ENCODE measurements at places on chromosomes 12 and 14. TPM values are rescaled to one million over a fixed set of nuclear protein-coding genes. Genes with fewer than 3 reads are reported as not detected.

GRCh38 chr12:43052441-43052840 is 462.9 kb upstream of the PRICKLE1 start:
- DNase-seq, result no peak

BMP4 gene
- total RNA-seq, result 6.8 TPM

- peak; percentile 93 for DNase-seq
These were observed 109.4 kb downstream of the ARF6 start for GRCh38 chr14:50001999-50002925.

DNA sequence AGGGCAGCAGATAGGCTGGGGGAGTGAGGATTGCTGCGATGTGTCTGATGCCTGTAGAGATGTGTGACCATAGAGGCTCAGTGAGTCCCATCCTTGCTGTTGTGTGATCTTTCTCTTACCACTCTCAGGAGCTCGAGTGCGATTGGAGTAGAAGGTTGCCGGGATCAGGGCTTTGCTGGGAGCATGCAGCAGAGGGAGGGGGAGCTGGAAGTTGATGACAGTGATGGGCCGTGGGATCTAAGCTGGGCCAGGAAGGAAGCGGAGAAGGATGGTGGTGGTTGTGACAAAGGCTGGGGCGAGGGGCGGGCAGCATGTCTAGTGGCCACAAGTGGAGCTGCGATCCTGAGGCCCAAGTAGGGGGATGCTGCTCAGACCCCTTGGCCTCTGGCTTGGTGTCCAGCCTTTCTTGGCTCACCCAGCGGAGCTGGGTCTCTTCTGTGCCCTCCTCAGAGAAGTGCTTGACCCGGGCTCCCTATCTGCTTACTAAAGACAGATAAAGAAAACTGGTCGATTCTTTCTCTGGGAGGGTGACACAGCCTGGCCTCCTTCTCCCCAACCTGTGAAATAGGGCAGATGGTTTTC is 66.2 kb downstream of the PRMT8 start:
- no peak for DNase-seq

TEX52 gene
- total RNA-seq, result not detected

- DNase-seq, result no peak
These were observed 9.9 kb downstream of the HELB start for GRCh38 chr12:66312189-66312588.
